ENCODE measurements at places on chromosomes 7 and 10.

DNA sequence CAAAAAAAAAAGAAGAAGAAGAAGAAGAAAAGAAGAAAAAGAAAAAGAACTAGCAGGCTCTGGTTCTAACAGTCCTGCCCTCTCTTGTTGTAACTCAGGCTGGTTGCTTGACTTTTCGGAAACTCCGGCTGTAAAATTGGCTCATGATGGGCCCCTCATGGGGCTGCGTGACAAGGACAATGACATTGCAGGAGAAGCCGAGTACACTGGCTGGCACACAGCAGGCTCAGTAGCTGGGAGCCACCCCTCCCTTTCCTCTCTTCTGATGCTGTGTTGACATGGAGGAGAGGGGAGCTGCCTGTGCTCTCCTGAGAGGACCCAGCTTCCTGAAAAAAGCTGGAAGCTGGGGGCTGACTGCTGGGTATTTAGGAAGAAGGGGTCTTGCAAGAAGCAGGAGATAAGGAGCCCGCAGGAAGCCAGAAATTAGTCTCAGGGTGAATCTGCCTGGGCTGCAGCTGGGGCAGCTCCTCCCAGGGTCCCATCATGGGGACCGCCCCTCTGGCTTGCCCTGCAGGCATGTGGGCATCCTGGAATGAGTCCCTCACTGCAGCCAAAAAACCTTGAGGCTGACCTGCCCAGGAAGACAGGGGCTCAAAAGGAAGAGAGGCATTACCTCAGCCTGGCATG is 14.6 kb upstream of the GPR26 start:
- DNase-seq, result no peak

GRCh38 chr10:29353887-29354561 is 65.2 kb downstream of the LYZL1 start:
- no peak for DNase-seq

- no peak for DNase-seq
These were observed 10.8 kb upstream of the HOXA2 start for GRCh38 chr7:27112955-27113949.

GRCh38 chr10:78849731-78850130 is 219.0 kb upstream of the ZMIZ1 start:
- no peak for DNase-seq

DNA sequence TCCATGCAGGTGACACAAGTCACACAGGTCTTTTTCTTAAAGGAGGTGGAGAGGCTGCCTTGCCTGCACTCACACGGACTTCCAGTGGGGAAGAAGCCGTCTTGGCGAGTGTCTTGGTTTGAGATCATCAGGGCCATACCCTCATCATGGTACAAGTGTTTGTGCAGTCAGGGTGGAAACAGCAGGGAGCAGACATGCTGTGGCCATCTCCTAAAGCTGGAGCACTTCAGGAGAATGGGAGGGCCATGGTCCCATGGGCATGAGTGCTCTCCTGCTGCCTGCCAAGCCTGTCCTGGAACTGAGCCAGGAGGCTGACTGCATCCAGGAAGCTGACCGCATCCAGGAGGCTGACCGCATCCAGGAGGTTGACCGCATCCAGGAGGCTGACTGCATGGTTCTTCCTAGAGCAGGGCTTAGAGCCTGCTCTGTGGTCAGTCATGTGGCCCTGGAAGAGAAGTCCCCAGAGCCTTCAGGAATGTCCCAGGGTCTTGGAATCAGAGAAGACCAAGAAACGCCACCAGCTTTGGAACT is 98.4 kb downstream of the ADARB2 start:
- DNase-seq, result no peak

DNA sequence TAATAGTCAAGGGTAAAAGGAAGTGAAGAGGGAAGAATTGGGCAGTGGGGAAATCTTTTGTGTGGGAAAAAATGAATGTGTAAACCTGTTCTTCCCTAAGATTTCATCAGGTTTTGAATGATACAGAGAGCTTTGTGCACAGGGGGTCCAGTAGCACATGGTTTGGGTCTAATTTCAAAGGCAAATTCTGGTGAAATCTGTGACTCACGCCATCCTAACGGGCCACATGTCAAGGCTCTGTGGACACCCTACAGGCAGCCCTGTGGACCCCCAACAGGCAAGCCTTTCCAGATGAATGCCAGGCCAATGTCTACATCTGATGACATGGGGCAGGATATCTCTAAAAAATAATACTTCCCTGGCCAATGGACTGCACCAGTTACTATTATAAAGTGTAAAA is 309.8 kb downstream of the PARD3 start:
- DNase-seq, result no peak

- no peak for DNase-seq
These were observed 87.3 kb upstream of the TARP start for GRCh38 chr7:38360776-38361175.

- DNase-seq, result no peak
These were observed 5.4 kb upstream of the CYREN start for GRCh38 chr7:135175931-135176330.

DNA sequence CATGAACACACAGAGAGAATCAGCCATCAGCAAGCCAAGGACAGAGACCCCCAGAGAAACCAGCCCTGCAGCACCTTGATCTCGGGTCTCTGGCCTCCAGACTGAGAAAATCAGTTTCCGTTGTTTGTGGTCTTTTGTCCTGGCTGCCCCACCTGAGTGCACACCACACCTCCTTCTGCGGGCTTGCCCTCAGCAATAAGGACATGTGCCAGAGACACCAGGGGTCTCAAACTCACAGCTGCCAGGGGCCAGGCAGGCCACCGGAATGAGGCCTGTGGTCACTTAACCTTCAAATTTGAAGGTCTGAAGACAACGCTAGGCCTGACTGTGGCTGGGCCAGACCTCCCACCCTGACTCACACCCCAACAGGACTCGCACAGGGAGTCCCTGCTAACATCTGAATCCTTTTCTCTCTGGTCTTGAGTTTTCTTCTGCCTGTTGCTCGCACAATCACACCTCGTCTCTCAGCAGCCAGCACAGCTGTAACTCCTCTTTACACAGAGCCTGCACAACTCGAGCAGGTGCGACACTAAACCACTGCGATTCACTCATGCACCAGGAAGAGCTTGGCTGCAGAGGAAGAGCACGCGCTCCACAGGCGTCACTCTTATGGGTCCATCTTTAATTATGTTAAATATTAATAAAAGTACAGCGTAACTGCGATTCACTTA is 86.2 kb downstream of the CHST15 start:
- no peak for DNase-seq

DNA sequence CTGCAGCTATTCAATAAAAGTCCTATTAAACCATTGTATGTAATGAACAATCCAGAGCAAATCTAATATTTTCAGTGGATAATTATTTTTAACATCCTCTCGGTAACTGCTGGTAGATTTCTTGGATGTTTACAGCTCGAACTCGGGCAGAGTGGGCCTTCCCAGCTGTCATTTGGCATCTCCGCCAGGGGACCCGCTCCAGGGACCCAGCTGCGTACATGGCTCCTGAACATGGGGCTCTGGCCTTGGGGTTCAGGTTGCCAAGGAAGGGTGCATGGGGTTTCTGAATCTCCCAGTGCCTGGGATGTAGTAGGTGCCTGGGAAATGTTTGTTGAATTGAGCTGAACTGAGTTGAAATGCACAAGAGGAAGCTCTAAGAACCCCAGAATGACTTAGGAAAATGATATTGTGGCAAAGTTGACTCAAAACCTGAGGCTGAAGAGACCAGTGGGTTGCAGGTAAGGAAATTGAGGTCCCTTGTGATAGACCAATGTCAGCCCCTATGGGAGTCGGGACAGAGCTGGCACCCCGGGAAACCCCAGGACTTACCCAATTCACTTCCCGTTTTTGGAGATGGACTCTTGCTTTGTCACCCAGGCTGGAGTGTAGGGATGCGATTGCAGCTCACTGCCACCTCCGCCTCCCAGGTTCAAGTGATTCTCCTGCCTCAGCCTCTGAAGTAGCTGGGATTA is 228.4 kb downstream of the CUX1 start:
- no peak for DNase-seq

DNA sequence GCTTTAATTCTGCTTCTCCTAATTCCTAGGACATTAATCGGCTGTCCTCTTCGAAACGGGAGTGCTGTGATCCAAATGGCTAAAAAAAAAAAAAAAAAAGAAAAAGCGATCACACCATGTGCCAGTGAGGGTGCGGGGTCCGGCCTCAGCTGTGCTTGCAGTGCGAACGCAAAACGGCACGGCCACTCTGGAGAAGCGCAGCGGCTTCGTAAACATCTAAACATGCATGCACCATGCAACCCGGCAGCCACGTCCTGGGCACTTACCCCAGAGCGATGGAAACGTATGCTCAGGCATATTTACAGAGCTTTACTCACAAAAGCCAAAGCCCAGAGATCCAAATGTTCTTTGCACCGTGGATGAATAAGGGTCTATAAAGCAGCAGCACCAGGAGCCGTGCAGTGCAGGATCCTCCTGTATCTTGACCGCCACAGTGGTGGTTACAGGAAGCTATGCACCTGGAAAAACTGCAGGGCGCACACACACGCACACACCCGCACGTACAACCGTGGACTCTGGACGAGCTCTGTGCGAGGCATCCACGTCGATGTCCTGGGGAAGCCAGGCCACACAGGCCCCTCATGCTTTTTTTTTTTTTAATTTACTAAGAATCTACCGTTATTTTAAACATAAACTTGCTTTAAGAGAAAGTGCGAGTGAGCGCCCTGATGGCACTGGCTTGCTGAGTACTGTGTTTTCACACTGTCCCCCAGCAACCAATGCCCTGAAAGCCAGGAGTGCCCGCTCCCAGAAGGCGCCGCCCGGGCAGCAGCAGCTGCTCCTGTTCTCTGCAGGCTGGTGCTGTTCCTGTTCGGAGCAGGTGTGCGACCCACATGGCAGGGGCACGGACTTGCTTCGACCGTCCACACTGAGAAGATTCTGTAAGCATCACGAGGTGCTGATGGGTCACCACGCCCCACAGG is 25.0 kb downstream of the GPER1 start:
- DNase-seq, result no peak

DNA sequence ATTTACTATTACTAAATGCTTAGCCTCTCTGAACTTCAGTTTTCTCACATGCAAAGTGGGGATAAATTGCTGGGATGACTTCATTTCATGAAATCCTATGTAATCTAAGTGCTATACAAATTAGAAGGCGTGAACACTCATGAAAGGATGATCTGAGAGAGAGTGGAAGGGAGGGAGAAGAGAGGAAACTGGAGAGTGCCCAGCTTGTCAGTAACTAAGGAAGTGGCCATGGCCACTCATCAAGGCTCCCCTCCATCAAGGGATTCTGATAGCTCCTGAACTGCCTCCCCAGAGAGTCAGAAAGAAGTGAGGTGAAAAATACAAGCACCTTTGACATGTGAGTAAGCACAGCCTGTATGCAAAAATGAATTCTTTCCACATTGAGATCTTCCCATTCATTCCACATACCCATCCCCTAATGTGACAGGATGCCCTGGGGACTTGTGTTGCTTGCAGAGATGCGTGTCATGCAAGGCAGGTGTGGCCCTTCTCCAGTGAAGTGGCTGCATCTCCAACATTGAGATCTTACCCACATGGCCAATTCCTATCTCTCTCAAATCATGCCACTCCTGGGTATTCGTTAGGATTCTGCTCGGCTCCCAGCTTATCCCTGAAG is 76.5 kb upstream of the ITPRID1 start:
- DNase-seq, result no peak

DNA sequence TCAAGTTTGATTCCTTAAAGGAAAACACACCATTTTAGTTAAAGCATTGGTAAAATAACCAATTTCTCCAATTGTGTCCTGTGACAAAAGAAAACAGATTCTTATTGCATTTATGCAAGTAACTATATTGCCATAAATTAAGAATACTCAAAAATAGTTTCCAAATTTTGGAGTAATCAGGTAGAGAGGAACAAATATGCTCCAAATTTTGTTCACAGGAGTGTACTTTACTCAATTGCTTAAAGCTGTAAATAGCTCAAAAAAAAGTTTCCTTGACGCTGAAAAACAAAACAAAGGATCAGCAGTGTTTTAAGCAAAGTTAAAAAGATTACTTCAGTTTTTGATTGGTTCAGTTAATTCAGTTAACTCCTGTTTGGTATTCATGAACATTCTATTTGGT is 52.2 kb upstream of the INHBA start:
- no peak for DNase-seq

- peak; percentile 65 for DNase-seq
These were observed 16.2 kb upstream of the ZFAND2A start for GRCh38 chr7:1175967-1176851.

DNA sequence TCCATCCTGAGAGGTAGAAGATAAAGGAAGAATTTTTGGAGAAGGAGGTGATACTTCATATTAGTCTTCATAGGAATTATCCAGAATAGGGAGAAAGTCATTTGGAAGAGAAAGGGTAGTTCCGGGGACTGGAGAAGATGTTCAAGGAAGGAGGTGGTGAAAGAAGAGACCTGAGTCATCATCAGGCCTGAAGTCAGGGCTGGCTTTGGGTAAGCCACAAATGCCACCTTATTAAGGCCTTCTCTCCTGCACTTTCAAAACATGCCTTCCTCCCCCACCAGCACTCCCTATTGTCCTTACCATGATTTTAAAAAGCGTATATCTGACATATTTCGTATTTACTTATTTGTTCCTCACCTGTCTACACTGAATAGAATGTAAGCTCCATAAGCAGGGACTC is 112.2 kb upstream of the LRGUK start:
- no peak for DNase-seq

DNA sequence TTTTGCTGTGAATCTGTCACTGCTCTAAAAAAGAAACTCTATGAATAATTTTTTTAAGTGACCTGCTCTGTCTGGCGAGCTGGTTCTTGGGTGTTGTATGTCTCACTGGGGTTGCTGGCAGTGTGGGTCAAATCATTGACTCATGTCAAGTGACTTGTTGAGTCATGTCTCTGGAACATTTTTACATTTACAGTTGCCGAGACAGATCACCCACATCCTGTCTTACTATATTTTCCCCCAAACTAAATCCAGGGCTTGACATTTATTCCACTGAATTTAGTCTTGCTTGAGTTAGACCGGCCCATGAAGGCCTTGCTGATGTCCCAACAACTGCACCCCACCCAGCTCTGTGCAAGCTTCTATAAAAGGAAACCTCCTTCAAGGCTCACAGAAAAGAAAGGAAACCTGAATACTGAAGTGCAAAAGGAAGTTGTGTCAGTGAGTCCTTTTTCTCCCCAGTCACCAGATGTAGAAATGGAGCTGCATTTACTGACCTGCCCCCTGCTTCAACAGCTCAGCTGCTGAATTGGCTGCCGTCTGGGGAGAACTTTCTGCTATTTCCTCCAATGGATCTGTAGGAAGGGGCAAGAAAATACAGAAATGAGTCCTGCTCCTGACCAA is 290.3 kb downstream of the TNS3 start:
- no peak for DNase-seq

DNA sequence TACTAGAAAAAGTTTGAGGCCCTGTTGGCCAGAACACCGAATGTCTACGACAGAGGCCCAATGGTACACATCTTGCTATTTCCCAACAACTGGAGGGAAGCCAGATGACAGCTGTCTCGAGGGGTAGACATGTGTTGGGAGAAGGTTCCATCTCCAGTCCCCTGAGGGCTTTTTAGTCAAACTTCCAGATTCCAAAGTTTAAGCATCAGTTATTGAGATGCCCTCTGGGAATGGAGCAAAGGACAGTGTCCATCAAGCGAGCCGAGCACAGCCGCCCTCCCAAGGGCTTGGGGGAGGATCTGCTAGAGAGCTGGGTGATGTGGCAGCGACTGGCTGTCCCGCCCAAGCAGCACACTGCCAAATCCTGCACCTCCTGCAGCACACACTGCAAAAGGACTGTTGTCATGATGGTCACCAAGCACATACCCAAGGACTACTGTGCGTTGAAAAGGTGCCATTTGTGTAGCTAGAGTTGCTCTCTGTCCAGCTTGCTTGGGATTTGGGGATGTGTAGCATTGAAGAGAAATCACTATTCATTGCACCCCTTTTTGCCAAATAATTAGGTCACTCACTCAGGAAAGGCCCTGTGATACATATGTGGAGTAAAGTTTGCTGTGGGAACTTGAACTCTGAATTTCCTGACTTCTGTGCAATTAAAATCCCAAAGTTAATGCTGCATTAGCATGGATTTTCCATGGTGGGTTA is 164.6 kb downstream of the TRIL start:
- DNase-seq, result no peak
